ENCODE measurements at places on chromosomes 16 and 17.
A peak's percentile ranks its signal among the peaks of the same experiment; 100 is the strongest.

GRCh38 chr17:3534881-3535252 lies 22.7 kb downstream of the TRPV3 start:
- no peak for DNase-seq

- no peak for DNase-seq
These were observed 127.3 kb downstream of the CDRT15L2 start for GRCh38 chr17:20706751-20707373.

DNA sequence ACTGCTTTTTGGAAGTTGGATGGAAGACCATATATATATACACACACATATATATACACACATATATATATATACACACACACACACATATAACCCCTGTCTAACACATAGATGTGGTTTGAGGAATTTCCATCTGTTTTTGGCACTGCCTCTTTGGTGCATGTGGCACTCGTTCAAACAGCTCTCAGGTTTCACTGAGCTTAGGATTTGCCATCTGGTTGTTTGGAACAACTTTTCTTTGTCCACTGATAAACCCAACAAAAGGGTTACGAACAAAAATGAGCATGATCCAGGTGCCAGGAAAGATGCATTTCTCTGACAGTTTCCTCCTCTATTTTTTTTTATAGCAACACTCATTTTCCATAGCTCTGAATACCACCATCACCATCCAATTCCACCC lies 14.6 kb upstream of the KCNJ16 start:
- no peak for DNase-seq

GRCh38 chr17:7336240-7337175 lies at the start of gene ACAP1:
Gene ACAP1, plus strand, starts transcription at chr17:7336529. Its CDS starts 206 bp downstream, at chr17:7336735.
- DNase-seq = peak; percentile 87

DNA sequence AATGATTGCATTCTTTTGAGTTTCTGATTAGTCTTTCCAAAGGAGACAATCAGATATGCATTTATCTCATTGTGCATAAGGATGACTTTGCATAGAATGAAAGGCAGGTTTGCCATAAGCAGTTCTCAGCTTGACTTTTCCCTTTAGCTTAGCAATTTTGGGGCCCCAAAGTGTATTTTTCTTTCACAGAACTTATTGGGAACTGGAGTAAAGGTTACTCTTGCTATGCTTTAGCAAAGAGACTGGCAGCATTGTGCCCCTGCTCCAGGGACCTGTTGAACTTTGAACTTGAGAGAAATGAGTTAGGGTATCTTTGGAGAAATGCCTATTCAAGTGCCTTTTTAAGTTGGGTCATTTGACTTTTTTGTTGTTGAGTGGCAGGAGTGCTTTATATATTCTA lies 17.0 kb downstream of the TAT start:
- DNase-seq = no peak

Data from GDM1 (cell line).